Activated CD8-positive, alpha-beta memory T cell treated with anti-CD3 and anti-CD28 coated beads for 48 hours (primary cell): ENCODE measurements at places on chromosomes 13 and 19.

DNA sequence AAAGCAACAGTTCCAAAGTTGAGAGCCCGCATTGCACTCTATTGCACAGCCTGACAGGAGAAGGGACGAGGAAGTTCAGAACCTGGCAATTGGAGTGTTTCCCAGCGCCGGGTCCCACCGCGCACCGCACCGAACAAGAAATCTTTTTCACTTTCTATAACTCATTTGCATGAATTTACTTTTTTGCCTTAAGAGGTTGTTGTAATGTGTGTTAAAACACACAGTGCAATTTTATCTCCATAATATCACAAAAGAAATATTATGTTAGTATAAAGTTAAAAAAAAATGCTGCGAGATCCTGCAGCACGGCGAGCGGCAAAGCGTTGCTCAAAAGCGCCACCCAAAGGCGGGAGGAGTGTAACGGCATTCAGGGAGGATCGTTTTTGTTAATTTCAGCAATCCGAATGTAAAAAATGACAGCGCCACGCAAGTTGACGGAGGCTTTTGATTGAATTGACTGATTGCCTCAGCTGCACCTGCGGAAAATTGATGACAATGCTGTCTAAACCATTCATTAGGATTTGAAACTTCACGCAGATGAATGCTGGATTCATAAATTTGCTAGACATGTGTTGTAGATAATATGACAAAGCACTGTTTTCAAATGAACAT, 303.6 kb upstream of the ZNF507 start:
- no peak for DNase-seq

DNA sequence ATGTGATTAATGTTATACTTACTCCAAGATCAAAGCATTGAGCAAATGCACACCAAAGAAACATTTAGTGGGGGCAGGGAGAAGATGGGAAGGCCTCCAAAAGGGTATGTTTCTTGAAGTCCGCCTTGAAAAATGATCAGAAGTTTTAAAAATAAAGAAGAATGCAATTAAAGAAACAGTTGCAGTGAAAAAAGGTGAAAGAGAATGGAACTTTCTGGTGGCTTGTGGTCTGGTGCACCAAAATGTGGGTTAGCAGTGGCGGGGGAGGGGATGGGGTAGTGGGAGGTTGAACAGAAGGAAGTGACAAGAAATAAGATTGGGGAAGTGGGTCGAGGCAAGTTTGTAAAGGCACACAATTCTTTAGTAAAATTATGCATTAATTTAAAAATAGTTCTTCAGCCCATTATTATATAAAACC, 2.5 kb downstream of the LCP1 start:
- no peak for DNase-seq

DNA sequence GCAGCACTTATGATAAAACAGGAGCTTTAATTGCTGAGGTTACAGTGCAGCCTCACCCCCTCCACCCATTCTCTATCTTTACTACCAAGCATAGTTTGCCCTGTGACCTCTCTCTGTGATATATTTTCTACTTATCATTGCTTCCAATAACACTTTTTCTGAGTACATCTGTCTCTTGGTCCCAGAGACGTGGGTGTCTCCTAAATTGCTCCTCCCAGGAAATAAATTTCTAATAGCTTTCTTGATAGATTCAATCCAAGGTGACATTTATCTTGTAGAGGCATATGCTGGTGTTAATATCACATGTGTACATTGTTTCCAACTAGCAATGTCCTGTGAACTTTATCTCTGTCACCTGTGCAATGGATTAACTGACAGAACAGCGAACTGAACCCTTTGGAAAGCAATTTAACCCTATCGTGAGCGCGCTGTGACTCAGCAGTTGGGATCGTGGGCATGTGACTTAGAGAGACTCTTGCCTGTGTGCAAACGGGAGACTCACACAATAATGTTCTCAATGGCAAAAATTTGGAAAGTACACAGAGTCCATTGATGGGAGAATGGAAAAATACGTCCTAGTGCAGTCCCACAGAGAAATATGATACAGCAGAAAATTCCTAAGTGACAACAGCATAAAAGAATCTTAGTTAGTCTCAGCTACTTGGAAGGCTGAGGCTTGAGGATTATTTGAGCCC, 7.0 kb upstream of the MAP2K2 start:
- DNase-seq = no peak

GRCh38 chr19:12880551-12881171, 588 bp downstream of the DNASE2 start:
- DNase-seq = no peak

DNA sequence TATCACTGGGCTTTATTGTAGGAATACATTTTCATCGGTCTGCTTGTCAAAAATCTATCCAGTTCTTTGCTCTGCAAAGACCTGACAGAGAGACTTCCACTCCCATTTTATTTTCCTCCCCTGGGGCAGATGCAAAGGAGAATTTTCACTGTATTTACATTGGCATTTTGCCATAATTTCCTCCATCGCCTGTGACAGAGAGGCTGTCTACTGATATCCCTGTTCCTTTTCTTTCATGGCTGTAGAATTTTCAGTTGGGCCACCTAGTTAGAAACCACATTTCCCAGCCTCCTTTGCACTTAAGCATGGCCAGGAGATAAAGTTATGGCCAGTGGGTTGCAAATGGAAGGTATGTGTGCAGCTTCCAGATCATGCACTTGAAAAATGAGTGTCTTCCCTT, 89.3 kb downstream of the NUFIP1 start:
- DNase-seq = no peak

GRCh38 chr13:34035178-34035577, 217.2 kb downstream of the RFC3 start:
- no peak for DNase-seq

GRCh38 chr13:52811841-52812240, 36.6 kb downstream of the PCDH8 start:
- DNase-seq = no peak

DNA sequence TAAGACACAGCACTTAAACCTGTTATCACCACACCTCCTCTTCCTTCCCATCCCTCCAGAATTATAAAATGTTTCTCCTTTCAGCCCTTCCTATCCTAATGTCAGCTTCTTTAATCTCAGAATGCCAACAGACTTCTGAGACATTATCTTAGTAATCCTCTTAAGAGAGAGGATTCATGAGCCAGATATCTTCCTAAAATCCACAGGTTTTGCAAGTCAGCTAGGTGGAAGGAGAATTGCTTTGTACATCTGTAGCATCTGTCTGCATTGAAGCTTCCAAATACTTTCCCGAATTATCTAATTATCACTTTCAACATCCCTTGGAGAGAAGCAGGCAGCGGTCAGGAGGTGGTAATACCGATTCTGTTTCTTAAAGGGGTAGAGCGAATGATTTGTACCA, 179.1 kb downstream of the DCT start:
- no peak for DNase-seq

GRCh38 chr13:90968166-90968904, 379.2 kb upstream of the MIR17HG start:
- no peak for DNase-seq

DNA sequence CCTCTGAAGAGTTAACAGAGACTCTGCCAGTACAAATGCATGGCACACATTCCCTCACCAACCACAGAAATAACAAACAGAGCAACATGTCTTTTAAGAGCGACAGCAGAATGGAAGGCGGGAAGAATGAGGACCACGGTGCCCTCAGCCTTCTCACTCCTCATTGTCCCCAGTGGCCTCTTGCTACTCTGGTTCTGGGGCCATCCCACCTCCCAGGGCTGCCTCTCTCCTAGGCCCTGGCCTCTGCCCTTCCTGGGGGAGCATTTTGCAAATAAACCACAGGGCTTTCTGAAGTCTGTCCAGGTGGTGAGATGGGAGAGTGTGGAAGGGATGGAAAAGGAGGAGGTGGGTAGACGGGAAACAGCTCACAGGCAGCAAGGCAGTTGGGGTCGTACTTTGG, 28.3 kb downstream of the CYP2B6 start:
- no peak for DNase-seq

DNA sequence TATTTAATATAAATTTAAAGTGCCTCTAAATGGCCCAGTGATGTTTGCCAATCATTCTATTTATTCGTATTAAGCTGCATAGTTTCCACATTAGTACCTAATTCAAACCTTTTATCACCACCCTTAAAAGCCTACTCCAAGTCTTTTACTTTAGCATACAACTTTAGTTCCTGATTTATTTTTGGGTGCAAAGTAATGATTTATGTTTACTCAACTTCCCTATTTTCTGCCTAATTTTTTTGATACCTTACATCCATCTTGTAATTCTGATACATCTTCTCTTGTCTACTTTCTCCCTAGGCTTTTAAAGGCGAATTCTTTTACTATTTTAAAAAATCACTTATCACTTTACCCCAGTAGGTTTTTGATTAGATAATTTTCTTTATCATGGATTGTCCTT, 2651.1 kb upstream of the PCDH20 start:
- no peak for DNase-seq

DNA sequence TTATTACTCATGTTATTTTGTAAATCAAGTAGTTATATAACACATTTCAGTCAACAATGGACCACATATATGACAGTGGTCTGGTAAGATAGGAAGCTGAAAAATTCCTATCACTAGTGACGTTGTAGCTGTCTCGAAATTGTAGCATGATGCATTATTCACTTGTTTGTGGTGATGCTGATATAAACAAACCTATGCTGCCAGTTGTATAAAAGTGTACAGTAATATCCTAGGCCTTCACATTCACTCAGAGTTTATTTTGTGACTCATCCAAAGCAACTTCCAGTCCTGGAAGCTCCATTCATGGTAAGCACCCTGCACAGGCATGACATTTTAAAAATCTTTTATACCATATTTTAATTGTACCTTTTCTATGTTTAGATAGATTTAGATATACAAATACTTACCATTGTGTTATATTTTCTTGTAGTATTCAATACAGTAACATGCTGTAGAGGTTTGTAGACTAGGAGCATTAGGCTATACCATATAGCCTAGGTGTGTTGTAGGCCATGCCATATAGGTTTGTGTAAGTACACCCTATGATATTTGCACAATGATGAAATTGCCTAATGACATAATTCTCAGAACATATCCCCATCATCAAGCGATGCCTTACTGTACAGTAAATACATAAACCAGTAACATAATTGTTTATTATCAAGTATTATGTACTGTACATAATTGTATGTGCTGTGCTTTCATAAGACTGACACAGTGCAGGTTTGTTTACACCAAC, 49.3 kb downstream of the IFT88 start:
- DNase-seq = no peak

GRCh38 chr19:31962561-31962996, 382.8 kb upstream of the ZNF507 start:
- DNase-seq = no peak

DNA sequence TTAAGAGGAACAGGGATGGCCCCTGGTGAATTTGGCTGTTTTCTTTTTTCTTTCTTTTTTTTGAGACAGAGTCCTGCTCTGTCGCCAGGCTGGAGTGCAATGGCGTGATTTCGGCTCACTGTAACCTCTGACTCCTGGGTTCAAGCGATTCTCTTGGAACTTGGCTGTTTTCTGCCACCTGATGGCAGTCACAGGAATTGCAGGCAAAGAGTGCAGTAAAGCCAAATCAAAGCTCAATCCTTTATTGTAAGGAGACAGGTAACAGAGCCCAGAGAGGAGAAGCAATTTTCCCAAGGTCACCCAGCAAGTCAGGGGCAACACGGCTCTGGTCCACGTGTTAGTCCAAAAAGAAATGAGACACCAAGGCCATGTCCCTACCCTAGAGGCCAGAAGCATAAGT, 6.2 kb downstream of the TINCR start:
- DNase-seq = no peak

GRCh38 chr13:109454167-109454917, 332.0 kb downstream of the IRS2 start:
- DNase-seq = no peak

- DNase-seq = no peak
Observed at GRCh38 chr13:54034047-54034446, 1005.4 kb downstream of the OLFM4 start.

- no peak for DNase-seq
Observed at GRCh38 chr19:1449467-1450442, at the start of gene APC2. Gene APC2 (plus strand): TSS chr19:1450121. CDS start chr19:1453002, 2,881 bp downstream.

- peak; percentile 40 for DNase-seq
Observed at GRCh38 chr13:102799426-102800144, 666 bp downstream of the BIVM start.

GRCh38 chr13:33070713-33071112, 54.5 kb downstream of the KL start:
- no peak for DNase-seq

- no peak for DNase-seq
Observed at GRCh38 chr19:13693889-13694288, 70.4 kb upstream of the MRI1 start.

GRCh38 chr19:30341611-30342201, 30.5 kb upstream of the ZNF536 start:
- DNase-seq = no peak

DNA sequence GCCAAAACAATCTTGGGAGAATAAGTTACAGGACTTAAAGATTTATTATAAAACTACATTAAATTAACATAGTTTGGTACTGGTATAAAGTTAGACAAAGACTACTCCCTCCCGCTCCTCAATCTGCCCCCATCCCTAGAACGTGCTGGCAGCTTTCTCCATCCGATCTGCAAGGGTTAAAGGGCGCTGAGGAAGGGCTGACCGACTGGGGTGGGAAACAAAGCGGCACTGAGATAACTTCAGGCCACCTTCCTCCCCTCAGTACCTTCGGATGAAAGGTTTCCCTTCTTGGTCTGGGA, 790 bp upstream of the SUGT1 start:
- DNase-seq = no peak

DNA sequence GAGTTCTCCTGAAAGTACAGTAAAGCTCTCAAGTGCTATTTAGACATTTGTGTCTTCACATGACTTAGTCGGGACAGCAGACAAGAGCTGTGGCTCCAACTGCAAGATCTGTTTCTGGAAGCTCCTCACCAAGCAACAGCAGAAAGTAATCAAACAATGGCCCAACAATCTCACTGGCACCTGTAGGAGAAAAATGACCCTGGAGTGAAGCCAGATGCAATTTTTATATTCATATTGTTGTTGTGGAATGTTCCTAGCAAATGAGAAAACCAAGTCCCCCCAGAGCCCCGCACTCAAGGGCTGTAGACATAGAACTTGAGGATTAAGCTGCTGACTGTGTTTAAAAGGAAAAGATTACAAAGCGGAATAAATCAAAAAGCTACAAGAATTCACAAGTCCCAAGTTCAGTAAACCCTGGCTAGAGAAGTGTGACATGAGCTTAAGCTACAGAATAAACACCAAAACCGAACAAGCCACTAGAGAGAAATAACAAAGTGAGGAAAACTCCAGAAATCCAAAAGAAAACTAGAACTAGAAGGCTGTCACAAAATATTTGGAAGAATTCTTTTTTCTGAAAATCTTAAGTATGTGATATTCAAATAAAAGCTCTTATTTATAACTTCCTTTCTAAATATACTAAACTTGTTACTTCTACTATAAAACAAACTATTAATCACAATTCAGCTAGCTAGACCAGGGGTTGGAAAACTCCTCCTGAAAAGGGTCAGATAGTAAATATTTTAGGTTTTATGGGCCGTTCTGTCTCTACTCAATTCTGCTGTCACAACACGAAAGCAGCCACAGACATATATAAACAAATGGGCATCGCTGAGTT, 454.5 kb downstream of the SUCLA2 start:
- no peak for DNase-seq

DNA sequence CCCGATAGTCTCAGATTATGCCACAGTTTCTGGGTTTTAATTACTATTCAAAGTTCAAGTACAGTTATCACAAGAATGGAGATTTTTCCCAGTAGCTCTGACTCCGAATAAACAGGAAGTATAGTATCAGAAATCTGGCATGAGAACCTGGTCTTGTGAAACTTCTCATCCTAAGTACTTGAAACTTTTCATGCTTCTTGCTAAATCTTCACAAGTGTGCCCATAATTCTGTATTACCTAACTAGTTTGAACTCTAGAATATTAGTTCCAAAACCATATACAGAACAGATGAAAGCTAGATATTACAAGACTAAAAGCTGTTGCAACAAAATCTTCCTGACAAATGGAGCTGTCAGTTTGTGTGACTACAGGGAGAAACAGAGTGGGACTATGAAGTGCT, 70.5 kb upstream of the CSNK1A1L start:
- DNase-seq = no peak
